ENCODE measurements at places on chromosomes 1 and 21.

DNA sequence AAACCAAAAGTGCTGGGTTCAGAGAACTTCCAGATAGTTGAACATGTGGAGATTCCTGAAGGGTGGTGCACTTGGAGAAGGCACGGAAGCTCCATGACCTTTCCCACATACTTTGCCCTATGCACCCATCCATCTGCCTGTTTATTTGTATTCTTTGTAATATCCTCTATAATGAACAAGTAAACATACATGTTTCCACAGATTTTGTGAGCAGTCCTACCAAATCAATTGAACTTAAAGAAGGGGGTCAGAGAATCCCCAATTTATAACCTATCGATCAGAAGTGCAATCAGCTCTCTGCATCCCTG is 121.4 kb downstream of the ADSS2 start:
- no peak for DNase-seq

- no peak for DNase-seq
Observed at GRCh38 chr1:60922304-60922703, 160.1 kb upstream of the NFIA start.

GRCh38 chr1:24972915-24973242 is 42.8 kb upstream of the RUNX3 start:
- DNase-seq = no peak

DNA sequence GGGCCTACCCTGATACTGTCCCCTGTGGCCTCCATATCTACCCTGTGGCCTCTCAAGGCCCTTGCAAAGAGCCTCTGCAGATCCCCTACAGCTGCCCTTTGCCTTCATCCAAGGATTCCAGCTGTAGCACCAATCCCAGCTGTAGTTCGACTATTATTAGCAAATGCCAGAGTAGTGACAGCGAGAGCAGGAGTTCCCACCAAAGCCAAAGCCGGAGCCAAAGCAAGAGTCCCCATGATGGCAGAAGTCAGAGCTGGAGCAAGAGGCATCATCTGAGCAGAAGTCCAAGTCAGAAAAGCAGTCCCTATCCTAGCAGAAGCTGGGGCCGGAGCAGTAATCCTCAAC is 2.7 kb downstream of the NSUN4 start:
- no peak for DNase-seq

GRCh38 chr1:84353695-84354094 is 44.6 kb upstream of the DNASE2B start:
- no peak for DNase-seq

DNA sequence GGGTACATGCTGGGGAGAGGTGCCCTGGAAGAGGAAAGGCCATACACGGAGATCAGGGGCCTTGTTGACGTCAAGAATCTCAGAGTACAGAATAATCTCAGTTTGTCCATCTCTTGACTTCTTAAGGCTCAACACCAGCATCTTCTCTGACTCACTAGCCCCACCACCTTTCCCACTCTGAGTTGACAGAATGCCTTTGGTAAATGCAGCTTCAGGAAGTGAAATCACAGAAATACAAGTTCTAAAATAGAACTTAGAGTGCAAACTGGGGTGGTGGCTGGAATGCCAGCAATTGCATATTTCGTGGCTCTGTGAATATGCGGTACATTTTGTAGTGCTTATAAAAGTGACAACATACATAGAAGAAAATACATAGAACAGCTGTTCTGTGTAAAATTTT is 1.6 kb downstream of the COG2 start:
- DNase-seq = no peak

GRCh38 chr1:116376729-116377086 is 3.7 kb downstream of the ATP1A1 start:
- no peak for DNase-seq

GRCh38 chr1:85554630-85555327 is 25.8 kb upstream of the CCN1 start:
- DNase-seq = no peak

DNA sequence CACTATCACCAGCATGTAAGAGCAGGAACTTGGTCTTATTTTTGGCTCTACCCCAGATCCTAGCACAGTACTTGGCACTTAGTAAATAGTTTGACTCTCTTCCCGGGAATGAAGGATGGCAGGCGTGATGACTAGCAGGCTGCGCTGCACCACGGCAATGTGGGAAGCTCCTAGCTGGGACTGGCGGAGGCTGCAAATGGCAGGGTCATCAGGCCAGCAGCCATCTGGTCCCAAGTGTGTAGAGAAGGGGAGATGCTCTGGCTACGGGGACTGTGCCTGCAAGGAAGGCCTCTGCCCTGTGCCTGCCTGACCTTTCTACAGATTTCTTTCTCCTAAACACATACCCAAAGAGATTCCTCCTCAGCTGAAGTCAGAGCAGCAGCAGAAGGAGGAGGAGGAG is 95.0 kb downstream of the KCND3 start:
- DNase-seq = no peak

DNA sequence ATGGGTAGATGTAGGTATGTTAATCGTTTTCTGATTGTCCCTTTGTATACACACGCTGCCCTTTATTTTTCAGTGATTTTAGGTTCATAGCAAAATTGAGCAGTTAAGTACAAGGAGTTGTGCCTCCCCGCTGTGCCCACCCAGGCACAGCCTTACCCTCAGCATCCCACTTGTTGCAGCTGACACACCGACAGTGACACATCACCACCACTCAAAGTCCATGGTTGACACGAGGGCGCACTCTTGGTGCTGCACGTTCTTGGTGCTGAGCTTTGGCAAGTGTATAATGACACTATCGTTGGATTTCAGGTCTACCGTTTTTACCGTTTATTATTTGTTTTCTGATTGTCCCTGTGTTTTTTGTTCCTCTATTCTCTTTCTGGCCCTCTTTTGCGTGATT is 15.6 kb downstream of the C1orf159 start:
- DNase-seq = no peak

GRCh38 chr1:23984417-23985186 is 4.5 kb upstream of the SRSF10 start:
- no peak for DNase-seq

- no peak for DNase-seq
Observed at GRCh38 chr1:163927493-163927892, 605.7 kb downstream of the NUF2 start.

GRCh38 chr1:202210385-202210784 is 16.8 kb downstream of the LGR6 start:
- no peak for DNase-seq

DNA sequence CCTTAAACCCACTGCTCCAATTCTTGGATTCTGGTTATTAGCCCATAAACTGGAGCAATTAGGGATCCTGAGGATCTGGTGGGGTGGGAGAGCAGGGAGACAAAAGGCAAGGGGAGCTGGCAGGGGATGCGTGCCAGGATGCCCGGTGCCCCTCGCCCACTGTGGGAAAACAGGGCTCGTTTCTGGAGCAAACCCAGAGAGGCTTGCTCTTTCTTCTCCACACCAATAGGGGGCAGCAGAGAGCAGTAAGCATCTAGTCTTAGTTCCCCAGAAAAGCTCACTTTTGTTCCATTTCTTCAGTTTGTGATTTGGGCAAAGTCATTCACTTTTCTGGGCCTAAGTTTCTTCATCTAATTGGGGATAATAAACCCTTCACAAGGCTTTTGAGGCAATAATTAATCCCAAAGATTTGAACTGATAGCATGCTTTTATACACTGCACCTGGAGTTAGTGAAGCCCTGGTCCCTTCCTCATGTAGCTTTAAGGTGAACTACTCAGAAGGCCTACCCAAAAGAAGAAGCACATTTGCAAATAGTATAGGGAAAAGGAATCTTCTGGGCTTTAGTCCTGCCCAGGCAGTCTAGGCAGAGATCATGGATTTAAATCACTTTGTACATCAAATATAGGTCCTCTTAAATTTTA is 160.6 kb upstream of the USP24 start:
- DNase-seq = peak; percentile 28

GRCh38 chr1:169115891-169116585 is 9.5 kb downstream of the ATP1B1 start:
- no peak for DNase-seq

DNA sequence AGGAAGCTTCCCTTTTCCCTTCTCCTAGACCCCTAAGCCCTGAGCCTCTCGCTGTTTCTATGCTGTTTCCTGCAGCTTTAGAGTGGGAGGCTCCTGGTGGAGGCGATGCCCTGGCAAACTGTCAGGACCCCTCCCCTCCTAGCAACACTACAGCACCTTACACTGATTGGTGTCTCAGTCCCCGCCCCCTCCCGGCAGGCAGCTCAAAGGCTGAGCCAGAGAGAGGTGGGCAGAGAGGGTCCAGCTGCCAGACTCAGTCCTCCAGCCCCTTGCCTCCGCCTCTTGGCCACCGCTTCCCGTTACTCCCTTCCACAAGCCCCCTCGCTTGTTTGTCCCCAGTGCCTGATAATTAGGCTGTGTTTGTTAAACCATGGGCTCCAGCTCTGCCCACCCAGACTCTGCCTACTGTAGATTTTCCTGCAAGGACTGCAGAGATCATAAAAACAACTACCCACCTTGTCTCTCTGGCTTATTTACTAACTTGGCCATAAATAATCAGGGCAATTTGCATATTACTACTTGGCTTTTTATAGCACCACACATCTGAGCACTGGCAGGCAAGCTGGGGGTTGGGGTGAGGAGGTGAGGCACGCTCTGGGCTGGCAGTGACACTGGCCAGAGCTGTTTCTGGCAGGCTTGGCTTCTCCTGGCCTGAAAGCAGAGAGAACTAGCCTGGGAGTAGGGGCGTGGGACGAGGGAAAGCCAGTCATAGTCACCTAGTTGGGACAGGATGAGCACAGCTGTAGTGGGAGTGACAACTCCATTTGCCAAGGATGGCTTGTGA is 107.5 kb downstream of the CSMD2 start:
- DNase-seq = no peak

DNA sequence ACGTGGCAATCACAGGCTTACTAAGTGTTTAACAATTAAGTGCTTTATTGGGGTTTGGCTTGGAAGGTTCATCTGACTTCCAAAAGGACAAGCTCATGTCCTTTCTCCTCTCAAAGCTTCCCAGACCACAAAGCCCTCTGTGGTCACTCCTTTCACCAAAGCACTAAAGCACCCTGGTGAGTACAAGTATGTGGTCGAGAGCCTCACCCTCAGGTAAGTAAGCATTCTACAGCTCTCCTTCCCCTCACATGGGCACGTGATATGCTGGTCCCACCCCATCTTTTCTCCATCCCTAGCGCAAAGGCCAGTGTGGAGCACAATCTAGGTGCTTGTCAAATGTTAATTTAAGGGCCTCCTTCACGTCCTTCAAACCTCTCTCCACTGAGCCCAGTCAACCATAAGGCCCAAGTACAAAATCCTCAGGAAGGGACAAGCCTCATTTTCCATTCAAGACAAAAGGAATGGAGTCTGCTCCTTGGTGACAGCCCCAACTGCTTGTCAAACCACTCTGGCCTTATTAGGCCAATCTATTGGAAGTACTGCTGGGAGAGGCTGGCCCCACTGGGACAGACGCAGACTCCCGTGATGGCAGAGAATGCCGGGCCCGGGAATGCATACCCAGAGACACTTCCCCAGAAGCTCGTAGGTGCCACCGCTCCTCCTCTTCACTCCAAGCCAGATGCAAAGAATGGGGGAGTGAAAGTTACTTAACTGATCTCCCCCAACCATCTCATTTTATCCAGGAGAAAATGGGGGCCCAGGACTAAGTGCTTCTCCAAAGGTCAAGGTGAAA is 7.8 kb downstream of the STMN1 start:
- no peak for DNase-seq

DNA sequence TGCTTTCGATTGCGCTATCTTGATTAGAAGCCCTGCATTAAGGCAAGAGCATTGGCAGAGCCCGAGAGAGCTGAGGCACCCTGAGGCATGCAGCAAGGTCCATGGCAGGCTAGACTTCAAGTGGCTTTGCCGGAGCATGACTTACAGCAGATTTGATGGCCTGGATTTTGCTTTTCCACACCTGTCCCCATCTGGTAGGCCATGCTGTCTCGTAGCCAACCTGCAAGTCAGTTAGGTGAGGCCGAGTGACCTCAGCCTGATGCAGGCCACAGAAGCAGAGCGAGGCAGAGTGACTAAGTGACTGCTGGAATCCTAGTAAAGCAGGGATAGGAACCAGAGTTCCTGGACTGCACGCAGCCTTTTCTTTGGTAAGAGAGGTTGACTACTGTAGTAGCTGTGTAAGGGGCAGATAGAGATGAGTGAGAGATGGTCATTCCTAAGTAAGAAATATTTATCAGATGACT is 148.9 kb downstream of the PBX1 start:
- no peak for DNase-seq

- no peak for DNase-seq
Observed at GRCh38 chr1:27572679-27573426, 31.1 kb downstream of the AHDC1 start.

Measured in stimulated activated CD4-positive, alpha-beta T cell treated with anti-CD3 and anti-CD28 coated beads, Interleukin-2, amount 100 ng/mL, for 48 hours (primary cell).